ENCODE measurements at places on chromosomes 1 and 21.

- no peak for DNase-seq
- peaks cover 26% of the 10 kb centered on the region for H3K4me1 ChIP-seq
- no peak overlapping the region for H3K27ac ChIP-seq
- no peaks in the 10 kb centered on the region for H3K36me3 ChIP-seq
Observed at GRCh38 chr1:58852731-58853485, 69.1 kb upstream of the JUN start.

GRCh38 chr1:160251011-160251410 is 11.3 kb downstream of the DCAF8 start:
- peaks cover 35% of the 10 kb centered on the region for H3K36me3 ChIP-seq
- no peak overlapping the region for H3K27ac ChIP-seq
- no peaks in the 10 kb centered on the region for H3K4me1 ChIP-seq
- H3K4me3 ChIP-seq = no peak overlapping the region
- no peak for DNase-seq

DNA sequence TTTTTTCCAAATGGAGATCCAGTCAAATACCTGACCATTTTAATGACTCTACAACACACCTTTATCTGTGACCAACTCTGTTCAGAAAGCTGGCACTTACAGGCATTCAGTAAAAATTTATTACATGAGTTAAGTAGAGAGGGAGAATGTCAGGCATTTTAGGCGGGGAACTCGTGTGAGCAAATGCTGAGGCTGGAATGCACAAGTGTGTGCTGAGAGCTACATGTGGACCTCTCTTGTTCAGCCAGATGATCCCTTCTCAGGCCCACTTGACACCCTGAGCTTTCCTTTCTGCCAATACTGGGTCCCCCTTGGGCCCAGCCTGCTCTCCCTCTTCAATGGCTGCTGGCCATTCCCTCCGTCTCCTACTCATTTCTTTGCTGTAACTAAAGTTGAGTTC is 11.7 kb downstream of the PPIH start:
- no peaks in the 10 kb centered on the region for H3K4me1 ChIP-seq
- no peak overlapping the region for H3K4me3 ChIP-seq
- no peak overlapping the region for H3K27ac ChIP-seq
- H3K36me3 ChIP-seq = peaks cover 70% of the 10 kb centered on the region
- DNase-seq = no peak

DNA sequence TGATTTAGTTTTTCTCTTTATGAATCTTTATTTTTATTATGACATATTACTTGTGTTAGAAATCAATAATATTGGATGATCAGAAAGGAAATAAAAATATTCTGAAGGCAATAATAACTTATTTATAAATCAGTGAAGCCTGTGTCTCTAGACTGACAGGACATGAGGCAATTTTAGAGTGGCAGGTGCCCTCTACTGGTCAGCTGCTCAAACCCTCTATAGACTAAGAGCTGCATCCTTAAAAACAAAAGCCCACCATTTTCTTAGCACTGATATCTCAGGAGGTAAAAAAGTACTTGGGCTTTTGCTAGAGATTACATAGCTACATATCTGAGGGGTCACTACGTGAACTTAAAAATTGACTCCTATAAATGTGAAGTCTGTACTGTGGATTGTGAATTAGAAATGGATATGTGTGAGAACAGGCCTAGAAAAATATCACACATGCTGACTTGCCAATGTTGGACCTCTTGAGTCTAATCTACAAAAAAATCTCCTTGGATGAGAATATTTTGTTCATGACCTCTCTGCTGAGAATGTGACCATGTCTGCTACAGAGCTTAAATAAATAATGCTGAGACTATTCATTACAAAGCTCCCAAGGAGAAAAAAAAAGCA is 597.9 kb upstream of the ADAMTS5 start:
- no peak for DNase-seq
- no peaks in the 10 kb centered on the region for H3K27me3 ChIP-seq
- H3K4me1 ChIP-seq = peaks cover 3% of the 10 kb centered on the region
- no peaks in the 10 kb centered on the region for H3K36me3 ChIP-seq

DNA sequence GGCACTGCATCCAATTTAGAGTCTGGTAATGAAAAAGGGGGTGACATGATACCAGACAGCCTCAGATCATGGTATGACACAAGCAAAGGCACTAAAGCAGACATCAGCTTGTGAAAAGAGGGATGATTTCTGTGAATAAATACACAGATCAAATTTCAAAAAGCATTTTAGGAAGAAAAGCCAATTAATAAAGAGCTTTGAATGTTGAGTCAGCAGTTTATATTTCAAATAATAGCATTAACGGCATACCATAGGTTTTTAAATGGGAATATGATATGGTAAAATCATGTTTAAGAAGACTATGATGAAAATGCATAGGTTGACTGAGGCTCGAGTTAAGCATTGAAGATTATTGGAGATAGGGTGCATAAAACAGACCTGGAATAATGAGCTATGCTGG is 13.5 kb downstream of the KCNT2 start:
- no peaks in the 10 kb centered on the region for H3K36me3 ChIP-seq
- no peak for DNase-seq
- H3K4me1 ChIP-seq = no peaks in the 10 kb centered on the region
- H3K4me3 ChIP-seq = no peak overlapping the region
- no peaks in the 10 kb centered on the region for H3K27me3 ChIP-seq
- H3K27ac ChIP-seq = no peak overlapping the region

DNA sequence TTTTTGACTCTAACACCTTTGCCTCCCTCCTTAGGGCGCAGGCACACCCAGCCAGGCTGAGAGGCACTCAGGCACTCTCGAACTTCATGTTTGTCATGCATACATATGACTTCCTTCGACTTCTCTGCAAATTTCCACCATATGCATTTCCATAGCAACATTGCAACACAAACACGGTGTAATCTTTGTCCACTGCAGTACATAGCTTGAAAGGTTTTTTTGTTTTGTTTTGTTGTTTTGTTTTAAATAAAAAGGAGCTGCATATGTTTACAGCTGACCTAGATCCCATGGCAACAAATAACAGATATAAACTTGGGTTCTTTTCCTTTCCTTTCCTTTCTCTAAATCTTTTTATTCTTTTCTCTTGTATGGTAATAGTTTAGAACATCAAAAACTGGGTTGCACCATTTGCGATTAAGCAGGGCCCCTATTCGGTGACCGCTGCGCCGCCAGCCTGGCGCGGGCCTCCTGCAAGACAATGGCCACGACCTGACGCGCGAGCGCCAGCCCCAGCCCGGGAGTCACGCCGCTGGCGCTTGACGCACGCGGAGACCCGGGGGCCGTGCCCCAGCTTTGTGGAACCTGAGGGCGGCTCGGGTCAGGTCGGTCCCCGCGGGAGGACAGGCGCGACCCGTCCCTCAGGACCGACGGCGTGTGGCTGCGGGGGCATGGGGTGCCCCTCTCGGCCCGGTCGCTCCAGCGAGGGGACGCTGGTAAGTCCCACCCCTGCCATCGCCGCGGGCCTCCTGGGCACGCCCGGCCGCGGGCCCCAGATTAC is 35.2 kb downstream of the CCN1 start:
- H3K4me3 ChIP-seq = no peak overlapping the region
- no peaks in the 10 kb centered on the region for H3K27me3 ChIP-seq
- DNase-seq = no peak
- no peak overlapping the region for H3K27ac ChIP-seq
